Body of pancreas (tissue), 4 donors: ENCODE measurements at places on chromosomes 4 and X. TPM values are rescaled to one million over a fixed set of nuclear protein-coding genes. Genes with fewer than 3 reads are reported as not detected.

DNA sequence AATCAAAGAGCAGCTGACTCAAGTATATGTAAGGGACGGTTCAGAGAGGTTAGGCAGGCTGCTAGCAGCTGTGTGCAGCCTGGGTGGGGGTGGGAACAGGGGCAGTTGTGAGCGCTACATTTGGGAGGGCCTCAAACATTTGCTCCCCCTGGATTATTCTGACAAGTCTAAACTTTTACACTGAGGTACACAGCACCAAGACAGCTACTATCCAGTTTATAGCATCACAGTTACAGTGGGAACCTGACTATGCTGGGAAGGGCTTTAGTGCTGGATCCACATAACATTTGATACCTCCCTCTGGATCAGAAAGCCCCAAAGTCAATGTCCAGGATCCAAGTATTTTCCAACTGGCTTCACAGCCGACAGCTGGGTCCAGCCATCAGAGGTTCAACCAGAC lies 55.8 kb upstream of the GIMD1 start:
- no peak for DNase-seq

DNA sequence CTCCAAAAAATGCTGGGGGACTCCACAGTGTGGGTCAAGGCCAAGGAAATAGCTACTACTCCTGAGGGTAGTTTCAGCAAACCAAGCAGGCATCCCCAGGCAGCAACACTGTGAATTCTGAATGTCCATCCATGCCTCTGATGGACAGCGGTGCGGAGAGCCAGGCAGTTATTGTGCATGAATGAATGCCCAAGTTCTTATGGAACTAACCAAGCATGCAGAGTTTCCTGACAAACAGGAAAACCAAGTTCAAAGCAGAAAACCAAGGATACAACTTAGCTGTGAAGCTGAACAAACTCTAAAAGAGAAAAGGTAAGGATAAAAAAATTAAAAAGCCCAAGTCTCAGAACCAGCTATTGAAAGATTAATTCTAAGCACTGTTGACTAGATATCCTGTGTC lies 642.6 kb upstream of the HS3ST1 start:
- no peak for DNase-seq

DNA sequence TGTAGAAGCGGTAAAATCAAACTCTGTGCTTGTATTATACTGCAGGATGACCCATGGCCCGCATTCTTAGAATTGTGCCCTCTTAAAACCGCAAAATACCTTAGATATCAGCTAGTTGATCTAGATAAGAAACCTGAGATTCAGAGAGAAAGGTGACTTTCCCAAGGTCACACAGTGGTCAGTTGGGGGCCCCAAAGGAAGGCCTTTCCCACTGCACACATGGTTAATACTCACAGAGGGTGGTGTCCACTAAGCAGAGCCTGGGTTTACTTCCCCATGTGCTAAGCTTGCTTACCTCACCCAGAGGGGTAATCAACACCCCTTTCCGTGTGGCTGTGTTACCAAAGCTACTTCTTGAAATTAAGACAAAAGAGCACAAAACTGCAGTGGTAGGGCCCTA lies 66.3 kb downstream of the RBM47 start:
- no peak for DNase-seq

- DNase-seq, result no peak
Observed at GRCh38 chr4:83780053-83780733, 244.3 kb downstream of the GPAT3 start.

GRCh38 chr4:102734591-102735385 lies 26.0 kb downstream of the MANBA start:
- no peak for DNase-seq

DNA sequence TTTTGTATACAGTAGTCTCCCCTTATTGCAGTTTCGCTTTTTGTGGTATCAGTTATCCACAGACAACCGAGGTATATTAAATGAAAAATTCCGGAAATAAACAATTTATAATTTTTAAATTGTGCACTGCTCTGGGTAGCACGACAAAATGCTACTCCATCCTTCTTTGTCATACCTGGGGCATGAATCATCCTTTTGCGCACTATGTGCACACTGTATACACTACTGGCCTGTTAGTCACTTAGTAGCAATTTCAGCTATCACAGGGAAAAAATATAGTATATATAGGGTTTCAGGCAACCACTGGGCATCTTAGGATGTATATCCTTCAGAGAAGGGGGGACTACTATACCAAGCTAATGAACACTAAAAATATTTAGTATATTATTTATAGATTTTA lies 198.8 kb upstream of the FAT4 start:
- DNase-seq, result no peak

Gene UGT2B15
- 15.5 TPM for total RNA-seq

DNA sequence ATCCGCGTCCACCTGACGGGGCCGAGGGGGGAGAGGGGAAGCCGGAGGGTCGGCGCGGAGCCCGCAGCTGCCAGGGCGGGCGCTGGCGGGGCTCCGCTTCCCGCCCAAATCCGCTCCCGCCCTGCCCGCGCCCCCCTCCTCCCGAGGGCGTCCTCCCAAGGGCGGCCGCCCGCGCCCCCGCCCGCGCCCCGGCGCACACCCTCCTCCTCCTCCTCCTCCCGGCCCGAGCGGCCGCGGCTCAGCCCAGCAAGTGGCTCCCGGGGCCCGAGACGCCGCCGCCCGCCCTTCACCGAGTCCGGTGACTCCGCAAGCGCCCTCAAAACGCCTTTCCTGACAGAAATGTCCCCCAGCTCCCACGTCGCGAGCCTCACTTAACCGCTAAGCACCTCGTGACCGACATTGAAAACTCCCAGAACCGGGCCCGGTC lies 487 bp downstream of the HMGB2 start:
- DNase-seq, result peak; percentile 58

Gene UNC5C
- total RNA-seq, result 0.52 TPM

Gene FAM47A
- total RNA-seq, result not detected

- no peak for DNase-seq
Observed at GRCh38 chr4:105460306-105460705, 13.6 kb downstream of the PPA2 start.

DNA sequence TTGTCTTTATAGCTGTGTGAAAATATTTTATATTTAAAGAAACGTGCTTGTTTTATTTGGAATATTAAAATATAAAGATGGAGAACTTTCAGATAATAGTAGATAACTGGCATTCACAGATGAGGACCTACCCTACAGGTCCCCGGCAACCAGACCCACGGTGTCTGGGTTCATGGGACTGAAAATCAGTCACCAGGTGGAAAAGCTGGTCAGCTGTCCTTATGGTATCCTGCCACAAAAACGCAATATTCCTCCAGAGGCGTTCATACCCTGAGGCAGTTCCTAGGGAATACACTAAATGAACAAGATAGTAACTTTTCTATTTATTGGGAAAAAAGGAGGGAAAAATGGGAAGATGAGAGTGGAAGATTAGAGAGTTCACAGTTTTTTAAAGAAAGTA lies 1.2 kb downstream of the TLR6 start:
- no peak for DNase-seq
